ENCODE measurements at places on chromosomes 16 and 17. TPM values are rescaled to one million over a fixed set of nuclear protein-coding genes. Genes with fewer than 3 reads are reported as not detected.

DNA sequence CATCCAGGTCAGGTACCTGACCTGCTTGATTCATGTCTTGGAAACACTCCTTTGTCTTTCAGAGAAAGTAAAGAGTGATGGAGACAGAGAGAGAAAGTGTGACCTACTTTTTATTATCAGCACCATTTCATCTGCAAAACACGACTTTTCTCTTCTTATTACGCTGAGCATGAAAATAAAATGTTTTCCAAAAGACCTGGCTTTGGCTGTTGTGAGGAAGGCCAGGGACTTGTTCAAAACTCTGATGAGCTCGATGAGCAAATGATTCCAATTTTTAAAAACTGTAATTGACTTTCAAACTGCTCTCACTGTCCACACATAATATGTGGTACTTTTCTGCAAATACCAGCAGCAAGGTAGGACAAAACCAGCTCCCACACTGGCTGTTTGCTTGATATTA is 679.9 kb downstream of the MAF start:
- DNase-seq = no peak

- no peak for DNase-seq
Measured at GRCh38 chr17:82745524-82745923, 6.3 kb upstream of the TBCD start.

DNA sequence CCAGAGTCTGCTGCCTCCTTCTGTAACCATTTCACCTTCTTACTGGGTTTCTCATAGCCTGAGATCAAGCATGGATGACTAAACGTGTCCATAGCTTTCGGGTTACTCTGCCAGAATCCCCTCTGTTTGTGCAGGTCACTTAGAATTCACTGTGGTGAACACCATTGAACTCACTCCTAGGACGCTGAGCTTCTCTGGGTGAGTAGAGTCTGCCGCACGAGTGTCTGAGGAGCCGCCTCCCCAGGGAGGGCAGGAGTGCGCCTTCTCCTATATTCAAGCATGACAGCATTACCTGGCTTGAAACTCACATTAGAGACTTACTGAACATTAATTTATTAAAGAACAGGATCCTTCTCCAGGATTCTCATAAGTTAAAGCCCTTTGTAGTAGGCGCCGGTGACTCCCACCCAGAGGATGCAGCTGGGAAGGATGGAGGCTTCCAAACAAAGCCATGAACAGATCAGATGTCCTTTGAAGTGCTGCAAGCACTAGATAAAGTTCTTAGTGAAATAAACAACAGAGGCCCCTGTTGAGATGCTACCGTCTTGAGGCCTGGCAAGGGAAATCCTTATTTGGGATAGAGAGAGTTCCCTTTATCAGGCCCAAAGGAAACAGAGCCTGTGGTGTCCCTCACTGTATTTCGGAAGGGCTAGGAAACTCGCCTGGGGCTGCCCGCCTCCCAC is 144.6 kb upstream of the PLCG2 start:
- DNase-seq = no peak

DNA sequence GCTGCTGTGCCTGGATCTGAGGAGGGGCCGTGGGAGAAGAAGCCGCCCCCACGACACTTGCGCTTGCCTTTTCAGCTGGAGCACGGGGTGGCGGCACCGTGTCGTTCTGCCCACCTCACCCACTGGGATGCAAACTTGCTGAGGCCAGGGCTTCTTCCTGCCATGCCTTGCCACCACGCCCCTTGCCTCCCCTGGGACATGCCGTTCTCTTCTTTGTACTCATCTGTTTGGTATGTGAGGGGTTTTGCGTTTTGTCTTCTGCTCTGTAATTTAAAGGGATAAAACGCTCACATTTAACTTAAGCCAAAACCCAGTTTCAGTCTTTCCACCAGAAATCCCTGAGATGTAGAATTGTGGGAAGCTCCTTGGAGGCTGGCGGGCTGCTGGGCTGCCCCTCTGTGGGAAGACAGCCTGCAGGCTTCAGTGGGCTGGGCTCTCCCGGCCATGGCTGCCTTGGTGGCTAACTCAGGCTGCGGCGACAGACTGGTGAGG is 180.2 kb downstream of the RPTOR start:
- DNase-seq = peak; percentile 26

GRCh38 chr16:16101585-16101984 is 121.7 kb downstream of the ABCC6 start:
- no peak for DNase-seq

- no peak for DNase-seq
Measured at GRCh38 chr17:17722906-17723353, 41.7 kb downstream of the RAI1 start.

GRCh38 chr17:70013911-70014310 is 61.1 kb upstream of the KCNJ16 start:
- no peak for DNase-seq

- DNase-seq = peak; percentile 99
Measured at GRCh38 chr17:29240968-29241963, 5.4 kb upstream of the CRYBA1 start.

DNA sequence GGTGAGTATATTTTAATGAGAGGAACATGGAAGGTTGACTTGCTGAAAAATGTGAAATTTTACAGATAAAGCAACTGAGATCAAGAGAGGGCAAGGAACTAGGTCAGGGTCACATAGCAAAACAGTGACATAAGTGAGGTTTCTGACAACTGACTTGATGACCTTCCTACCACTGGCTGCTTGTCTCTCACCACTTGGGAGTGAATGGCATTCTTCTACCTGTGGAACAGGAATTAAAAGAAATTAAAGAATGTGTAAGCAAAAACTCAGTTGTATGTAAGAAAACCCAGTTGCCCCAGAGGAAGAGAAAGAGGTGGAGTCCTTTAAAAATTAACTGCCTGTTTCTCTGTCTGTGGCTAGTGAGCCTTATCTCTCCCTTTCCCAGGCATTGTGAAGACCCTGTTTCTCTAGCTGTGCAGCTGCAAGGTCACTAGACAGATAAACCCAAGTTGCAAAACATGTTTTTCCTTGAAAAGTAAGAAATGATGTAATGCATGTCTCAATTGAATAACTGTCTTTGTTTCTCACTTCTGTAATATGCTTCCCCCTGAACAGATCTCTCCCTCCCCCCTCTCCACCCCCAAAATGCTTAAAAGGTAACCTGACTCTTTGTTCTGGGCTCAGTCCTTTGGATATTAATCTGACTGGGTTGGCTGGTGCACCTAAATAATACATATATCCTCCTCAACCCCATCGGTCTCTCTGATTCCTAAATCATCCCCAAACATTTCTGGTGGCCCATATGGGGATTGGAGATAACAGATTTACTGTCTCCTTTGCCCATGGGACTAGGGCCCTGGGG is 23.4 kb downstream of the ACSM1 start:
- no peak for DNase-seq

DNA sequence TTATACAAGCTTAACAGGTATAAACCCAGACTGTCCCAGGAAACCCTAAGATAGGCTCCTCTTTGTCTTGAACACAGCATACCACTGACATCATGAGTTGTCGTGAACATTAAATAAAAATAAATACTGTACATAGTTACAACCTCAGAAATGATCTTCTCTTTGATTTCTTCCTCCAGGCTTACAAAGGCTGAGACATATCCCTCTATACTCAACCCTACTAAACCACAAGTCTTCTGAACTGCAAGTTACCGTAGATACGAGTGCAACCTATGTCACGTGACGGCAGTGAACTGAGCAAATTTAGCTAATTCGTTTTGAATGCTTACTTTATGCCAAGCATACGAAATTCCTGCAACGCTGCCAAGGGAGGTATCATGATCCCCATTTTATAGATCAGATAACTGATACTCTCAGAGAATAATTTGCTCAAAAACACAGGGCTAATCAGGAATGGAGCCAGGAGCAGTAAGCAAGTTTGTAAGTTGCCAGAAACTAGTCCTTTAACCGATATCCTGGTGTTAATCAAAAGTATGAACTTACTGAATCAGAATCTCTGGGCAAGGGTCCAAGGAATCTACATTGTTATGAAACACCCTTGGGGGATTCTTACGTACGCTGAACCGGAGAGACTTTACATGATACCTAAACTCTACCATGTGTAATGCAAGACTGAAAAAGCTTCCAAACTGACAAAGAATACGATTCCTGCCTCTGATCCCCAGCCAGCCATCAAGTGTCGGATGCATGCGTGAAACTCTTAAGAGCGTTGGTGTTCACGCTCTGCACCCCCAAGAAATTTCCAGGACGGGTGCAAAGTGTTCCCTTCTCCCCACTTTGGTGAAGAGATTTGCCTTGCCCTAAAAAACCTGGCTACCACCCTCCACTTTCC is 106.2 kb downstream of the XYLT1 start:
- peak; percentile 1 for DNase-seq

KRT27 gene
- not detected for total RNA-seq

DNA sequence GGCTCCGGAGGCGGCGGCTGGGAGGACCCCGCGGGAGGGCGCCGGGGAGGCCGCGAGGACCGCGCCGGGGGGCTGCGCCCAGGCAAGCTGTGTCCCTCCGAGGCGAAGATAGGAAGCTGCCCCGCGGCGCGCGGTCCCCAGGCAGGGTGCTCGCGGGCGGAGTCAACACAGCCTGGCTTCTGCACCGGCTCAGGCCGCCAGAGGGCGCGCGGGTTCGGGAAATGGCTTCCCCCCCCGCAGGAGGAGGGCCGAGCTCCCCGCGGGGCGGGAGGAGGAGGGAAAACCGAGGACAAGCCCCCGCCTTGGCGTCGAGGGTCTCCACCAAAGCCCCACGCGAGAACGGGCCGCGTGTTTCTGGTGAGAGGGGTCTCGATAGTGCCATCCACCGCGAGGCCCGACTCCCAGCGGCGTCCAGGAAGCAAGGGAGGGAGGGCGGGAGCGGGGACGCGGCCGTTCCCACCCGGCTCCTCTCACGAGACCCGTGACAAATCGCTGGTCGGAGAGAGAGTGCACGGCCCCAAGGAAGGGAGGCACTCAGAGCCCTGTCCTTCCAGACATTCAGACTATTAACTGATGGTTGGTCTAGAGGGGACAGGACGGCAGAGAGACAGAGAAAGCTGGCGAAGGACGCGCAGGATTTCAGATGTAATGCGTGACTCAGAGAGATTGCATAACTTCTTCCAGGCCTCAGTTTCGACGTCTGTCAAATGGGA is 64.4 kb upstream of the DNAJA2 start:
- DNase-seq = peak; percentile 32

DNA sequence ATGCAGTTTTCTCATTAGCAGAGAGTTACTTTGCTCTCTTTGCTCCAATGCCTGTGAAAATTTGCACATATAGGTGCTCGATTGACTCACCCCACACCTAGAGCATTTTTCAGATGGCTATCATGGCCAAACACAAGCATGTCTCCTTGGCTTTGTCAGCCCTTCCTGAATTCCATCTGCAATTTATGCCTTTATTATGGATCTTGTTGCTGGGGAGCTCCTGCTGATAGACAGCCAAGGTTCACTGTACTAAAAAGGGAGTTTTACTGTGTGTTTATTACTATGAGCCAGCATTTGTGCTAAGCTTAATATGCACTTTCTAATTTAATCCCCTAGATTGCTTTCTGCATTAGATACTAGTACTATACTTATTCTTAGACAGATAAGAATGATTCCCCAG is 93.3 kb downstream of the TOX3 start:
- DNase-seq = no peak

- no peak for DNase-seq
Measured at GRCh38 chr17:68511254-68511670, 968 bp upstream of the PRKAR1A start.

DNA sequence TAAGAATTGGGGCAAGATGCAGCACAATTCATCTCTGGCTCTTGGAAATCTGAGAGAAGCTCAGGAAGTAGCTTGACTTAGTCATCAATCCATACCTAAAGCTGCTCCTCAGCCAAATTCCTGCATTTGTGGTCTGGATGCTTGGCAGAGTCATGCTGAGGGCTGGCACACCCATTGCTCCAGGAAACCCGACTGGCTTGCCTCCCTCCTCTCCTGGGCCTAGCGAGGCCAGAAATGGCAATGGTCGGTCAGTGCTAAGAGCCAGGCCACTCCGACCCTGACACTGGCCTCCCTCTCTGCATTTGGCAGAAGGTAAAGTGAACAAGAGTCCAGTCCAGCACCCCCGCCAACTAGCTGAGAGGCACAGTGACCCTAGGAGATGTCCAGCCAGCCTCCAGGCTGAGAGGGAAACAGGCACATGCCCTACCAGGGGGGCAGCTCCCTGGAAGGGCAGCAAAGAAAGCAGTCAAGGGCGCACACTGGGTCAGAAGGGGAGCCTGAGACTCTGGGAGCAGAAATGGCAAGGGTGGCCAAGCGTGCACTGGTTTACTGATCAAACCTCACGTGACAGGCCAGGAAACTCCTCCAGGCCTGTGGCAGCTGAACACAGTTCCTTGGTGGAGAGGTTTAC is 10.0 kb downstream of the POLDIP2 start:
- DNase-seq = peak; percentile 92

- no peak for DNase-seq
Measured at GRCh38 chr17:19714542-19715411, 1.6 kb downstream of the SLC47A2 start.

DNA sequence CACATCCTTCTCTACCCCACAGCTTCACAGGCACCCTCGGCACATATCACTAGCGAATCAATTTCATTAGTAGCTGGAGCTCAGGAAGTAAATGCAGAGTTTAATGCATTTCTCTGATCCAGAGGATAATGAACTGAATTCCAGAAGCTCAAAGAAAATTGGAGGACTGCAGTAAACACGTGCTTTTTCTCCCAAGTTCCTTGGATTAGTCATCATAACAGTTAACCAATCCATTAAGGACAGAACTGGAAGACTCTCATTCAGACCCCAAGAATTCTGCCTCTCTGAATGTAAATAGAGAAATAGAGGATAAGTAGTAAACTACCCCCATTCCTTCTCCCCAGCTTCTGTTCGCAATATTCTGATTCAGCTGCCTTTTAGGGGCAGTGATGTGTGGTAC is 40.7 kb downstream of the DUSP14 start:
- no peak for DNase-seq

SMPD3 gene
- total RNA-seq = not detected

DNA sequence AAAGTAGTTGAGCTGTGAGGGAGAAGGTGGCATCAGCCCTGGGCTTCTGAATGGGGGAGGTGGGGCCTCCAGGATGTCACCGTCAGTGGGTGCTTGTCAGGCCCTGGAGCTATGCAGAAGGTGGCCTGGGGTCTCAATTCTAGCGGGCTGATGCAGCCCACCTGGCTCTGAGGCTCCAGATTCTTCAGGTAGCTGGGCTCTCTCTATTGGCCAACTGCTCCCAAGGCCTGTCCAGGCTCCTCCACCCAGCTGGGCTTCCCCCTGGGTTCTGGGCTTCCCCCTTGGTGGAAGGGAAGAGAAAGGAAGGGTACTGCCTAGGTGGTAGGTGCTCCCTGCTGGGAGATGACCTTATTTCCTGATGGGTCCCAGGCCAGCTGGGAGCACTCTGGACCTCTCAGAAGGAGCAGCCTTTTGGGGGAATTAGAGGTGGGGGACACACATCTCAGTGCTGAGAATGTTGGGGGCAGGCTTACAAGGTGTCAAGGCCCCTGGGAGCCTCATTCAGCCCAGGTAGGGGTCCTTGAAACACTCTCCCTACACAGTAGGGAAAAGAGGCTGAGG is 1728.3 kb downstream of the TP53TG3F start:
- DNase-seq = no peak

- DNase-seq = no peak
Measured at GRCh38 chr16:26295625-26296304, 604.0 kb downstream of the HS3ST4 start.

DNA sequence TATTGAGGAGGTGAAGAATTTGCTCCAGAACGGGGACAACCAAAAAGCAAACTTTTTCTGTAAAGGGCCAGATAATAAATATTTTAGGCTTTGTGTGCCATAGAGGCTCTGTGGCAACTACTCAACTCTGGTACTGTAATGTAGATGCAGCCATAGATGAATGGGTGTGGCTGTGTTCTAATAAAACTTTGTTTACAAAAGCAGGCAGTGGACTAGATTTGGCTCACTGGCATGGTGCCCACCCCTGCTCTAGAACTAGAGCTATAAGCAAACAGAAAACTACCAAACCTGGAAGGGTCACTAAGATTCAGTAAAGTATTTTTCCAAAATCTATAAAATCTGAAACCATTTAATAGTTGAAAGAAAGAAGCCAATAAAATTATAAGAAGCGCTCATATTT is 24.6 kb upstream of the SMURF2 start:
- no peak for DNase-seq

ITPRIPL2 gene
- total RNA-seq = 18.7 TPM

Data from bronchial epithelial cell (primary cell).